Activated T-helper 1 cell treated with anti-CD3 and anti-CD28 coated beads, Interleukin-12 subunit alpha, Interleukin-12 subunit beta, Interleukin-2, Interleukin-4 antibody, amounts not matched to agents 30 ng/mL and 10 ng/mL and 1 ng/mL, durations not matched to agents 14 hours and 24 hours and 36 hours (primary cell): ENCODE measurements at places on chromosomes 11 and 22. TPM values are rescaled to one million over a fixed set of nuclear protein-coding genes. Genes with fewer than 3 reads are reported as not detected.

Gene CD248
- total RNA-seq: 0.10 TPM in 1 of 2 replicates, not detected in the other

Gene POU2AF1
- 80.7 and 81.0 TPM in 2 replicates for total RNA-seq

Gene GPHA2
- not detected in 2 replicates for total RNA-seq

Gene ZBTB16
- 3.4 and 3.9 TPM in 2 replicates for total RNA-seq

Gene HBE1
- not detected in 2 replicates for total RNA-seq
